ENCODE measurements at places on chromosomes 5 and 9.

GRCh38 chr9:91312717-91313325 is 48.9 kb downstream of the AUH start:
- DNase-seq, result no peak

DNA sequence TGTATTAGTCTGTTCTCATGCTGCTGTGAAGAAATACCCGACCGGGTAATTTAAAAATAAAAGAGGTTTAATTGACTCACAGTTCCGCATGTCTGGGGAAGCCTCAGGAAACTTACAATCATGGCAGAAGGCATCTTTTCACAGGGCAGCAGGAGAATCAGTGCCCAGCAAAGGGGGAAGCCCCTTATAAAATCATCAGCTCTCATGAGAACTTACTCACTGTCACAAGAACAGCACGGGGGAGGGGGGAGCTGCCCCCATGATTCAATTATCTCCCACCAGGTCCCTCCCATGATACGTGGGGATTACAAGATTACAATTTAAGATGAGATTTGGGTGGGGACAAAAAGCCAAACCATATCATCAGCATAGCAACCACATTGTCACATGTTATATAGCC is 102.5 kb downstream of the GPBP1 start:
- DNase-seq, result no peak

DNA sequence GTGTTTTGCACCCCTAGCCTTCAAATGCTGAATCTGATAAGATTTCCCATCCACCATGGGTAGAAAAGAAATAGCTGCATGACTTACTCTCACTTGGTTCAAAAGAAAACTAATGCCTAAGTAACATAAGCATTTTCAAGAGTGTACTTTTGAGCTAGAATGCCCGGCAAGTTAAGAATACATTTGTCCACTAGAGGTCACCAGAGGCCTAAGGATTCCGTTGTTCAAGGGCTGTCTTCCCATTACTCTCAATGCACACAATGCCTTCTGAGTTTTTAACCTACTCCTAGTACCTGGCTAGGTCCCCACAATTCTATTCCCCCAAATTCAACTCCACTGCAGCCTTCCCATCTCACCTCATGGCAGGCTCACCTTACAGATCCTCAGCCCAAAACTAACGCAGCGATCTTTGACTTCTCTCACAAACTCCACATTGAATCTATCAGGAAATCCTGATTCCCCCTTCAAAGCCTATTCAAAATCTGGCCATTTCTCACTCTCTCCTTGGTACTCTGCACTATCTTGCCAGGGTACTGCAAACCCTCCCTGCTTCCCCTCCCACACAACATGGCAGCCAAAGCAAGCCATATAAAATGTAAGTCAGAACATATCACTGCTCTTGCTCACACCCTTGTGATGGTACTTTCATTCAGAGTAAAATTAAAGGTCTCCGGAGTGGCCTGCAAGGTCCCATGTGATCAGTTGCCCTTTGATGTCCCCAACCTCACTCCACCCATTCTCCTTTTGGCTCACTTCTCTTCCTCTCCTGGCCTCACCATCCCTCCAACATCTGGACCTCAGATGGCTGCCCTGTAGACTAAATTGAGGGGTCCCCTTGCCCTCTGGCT is 13.4 kb downstream of the OXCT1 start:
- DNase-seq, result peak; percentile 46

DNA sequence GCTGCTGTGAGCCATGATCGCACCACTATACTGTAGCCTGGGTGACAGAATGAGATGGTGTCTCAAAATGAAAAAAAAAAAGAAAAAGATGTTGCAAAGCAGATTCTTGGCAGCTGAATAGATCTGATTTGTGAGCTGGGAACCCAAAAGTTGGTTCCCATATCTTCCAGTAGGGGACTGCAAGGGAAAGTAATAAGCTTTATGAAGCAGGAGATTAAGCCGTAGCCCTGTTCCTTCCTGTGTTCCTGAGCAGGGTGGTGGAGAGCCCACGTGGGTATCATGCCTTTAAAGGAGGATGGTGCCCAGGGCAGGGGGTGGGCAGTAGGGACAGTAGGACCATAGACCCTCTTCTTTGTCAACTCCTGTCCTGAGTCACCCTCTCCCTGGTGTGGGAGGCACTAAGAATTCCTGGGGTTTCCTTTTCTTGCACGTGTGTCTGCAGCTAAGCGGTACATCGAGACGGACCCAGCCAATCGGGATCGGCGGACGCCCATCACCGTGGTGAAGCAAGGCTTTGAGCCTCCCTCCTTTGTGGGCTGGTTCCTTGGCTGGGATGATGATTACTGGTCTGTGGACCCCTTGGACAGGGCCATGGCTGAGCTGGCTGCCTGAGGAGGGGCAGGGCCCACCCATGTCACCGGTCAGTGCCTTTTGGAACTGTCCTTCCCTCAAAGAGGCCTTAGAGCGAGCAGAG is 37.9 kb downstream of the STOM start:
- no peak for DNase-seq

DNA sequence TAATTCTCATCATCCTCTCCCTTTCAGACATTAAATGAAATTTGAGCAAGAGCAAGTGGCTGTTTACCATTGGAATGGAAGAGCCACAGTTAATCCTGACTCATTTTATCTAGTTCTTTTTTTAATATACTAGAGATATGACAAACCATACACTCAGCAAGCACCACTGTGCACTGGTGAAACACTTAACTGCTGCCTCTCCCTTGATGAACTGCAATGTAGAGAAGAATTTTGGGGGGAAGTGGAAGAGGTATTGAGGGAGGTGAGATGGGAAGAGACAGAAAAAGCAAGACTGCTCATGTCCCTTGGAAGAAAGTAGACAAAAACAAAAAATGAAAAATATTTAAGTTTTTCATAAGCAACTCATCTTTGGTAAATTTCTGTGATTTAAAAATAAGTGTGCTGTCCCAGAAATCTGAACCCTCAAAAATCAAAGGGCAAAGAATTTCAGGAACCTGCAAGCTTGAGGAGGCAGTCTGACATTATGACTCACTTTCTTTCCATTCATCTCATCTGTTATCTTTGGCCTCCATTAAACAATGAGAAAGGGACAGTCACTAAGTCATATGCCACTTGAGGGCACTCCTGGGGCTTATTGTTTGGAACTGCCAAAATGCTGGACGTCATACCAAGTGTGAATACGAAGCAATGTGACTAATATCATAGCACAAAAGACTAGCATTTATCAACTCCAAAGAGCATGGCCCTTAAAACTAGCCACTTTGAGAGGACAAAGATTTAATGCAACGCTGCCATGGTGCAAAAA is 566.8 kb upstream of the DMAC1 start:
- no peak for DNase-seq

GRCh38 chr5:102583276-102584124 is 84.7 kb upstream of the SLCO6A1 start:
- peak; percentile 42 for DNase-seq

DNA sequence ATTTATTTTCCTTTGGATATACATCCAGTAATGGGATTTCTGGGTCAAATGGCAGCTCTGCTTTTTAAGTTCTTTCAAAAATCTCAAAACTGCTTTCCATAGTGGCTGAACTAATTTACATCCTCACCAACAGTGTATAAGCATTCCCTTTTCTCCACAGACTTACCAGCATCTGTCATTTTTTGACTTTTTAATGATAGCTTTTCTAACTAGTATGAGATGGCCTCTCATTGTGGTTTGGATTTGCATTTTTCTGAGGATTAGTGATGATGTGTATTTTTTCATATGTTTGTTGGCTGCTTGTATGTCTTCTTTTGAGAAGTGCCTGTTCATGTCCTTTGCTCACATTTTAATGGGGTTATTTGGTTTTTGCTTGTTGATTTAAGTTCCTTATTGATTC is 90.0 kb upstream of the HMHB1 start:
- DNase-seq, result peak; percentile 31

- DNase-seq, result no peak
Measured at GRCh38 chr9:91905991-91906469, 44.0 kb downstream of the ROR2 start.

GRCh38 chr5:22329683-22330082 is 523.5 kb downstream of the CDH12 start:
- no peak for DNase-seq

GRCh38 chr5:362978-363765 is 41.7 kb downstream of the AHRR start:
- no peak for DNase-seq

GRCh38 chr9:36971935-36972488 is 62.1 kb downstream of the PAX5 start:
- no peak for DNase-seq

GRCh38 chr9:111872886-111873285 is 23.7 kb upstream of the UGCG start:
- DNase-seq, result no peak

GRCh38 chr9:107932046-107932445 is 442.5 kb upstream of the KLF4 start:
- no peak for DNase-seq

DNA sequence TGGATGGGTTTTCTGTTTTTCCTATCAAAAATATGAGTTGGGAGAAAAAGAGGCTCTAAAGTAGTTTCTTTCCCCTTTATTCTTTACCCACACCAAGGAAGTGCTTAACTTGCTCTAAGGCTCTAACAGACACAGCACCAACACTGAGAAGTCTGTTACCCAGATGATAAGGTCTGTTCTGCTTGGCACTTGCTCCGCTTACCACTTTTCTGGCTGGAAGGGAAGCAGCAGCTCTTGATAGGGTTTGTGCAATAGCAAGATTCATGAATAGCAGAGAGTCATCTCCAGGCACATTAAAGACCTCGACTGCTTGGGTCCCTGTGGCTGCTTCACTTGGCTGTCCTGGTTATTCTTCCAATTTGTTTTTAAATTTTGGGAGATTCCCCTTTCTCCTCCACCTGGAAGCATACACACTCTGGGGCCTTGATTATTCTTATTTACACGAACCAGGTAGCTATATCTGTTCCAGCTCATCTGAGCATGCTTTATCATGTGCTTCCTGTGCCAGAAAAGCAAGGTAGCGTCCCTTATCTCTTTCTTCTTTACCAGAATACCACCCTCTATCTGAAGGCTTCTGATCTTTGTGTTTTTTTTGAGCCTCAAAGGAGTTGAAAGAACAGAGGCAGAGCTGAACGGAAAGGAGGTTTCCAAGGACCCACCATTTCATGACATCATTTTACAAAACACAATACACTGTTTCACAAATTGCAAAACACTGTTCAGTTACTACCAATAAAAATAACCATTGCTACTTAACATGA is 24.8 kb downstream of the PPP3R2 start:
- DNase-seq, result no peak

GRCh38 chr5:115947260-115947659 is 15.0 kb upstream of the LVRN start:
- DNase-seq, result no peak

DNA sequence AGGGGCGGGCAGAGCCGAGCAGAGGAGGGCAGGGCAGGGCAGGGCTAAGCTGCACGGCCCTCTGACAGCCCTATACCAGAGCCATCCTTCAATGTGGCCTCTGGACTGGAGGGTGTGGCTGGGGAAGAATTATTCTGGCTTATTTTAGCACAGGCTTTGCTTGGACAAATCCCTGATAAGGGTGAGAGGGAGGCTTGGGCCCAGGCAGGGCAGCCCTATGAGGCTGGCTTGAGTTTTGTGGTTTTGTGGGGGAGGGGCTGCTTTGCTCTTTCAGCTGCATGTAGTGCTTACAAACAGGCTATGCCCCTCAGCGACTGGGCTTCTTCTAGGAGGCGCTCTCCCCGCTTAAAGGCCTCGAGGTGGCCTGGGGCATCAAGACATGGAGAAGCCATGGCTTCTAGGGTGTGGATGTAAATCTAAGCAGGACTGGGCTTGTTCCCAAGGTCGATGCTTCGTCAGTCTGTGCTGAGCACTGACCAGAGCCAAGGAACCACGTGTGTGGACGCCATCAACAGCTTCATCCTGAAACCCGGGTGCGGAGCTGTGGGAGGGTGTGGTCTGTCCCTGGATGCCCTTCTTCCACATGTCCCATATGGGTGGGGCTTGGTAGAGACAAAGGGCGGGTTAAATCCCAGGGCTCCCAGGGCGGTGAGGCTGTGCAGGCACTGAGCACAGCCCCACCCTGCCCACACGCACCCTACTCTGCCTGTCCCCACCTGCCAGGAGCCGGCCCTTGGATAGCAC is 45.7 kb upstream of the IPPK start:
- DNase-seq, result no peak

GRCh38 chr5:123000731-123001130 is 35.8 kb downstream of the PPIC start:
- no peak for DNase-seq

GRCh38 chr5:112061666-112062065 is 304.7 kb upstream of the NREP start:
- no peak for DNase-seq

- DNase-seq, result no peak
Measured at GRCh38 chr9:119224431-119224830, 144.8 kb downstream of the BRINP1 start.

DNA sequence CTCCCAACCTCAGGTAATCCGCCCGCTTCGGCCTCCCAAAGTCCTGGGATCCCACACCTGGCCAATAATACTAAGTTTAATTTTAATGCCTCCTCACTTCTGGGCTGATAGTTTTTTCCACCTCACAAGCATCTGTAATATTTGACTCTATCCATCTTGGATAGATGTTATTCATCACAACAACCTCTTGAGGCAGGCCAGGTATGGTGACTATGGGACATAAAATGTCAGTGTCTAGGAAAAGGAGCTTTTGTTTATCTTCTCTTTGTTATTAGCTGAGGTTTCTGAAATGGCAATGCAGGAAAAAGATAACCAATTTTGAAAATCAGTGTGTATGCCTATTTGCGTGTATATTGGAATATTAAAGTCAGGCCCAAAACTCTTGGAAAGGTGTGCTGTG is 1.2 kb upstream of the CCDC69 start:
- DNase-seq, result no peak

- no peak for DNase-seq
Measured at GRCh38 chr5:73983644-73984043, 357.6 kb downstream of the ARHGEF28 start.

- DNase-seq, result no peak
Measured at GRCh38 chr5:77409870-77410621, 82.1 kb downstream of the WDR41 start.
